ENCODE measurements at places on chromosomes 7 and 10.

GRCh38 chr10:43355749-43356371 lies 15.6 kb upstream of the FXYD4 start:
- DNase-seq, result no peak

DNA sequence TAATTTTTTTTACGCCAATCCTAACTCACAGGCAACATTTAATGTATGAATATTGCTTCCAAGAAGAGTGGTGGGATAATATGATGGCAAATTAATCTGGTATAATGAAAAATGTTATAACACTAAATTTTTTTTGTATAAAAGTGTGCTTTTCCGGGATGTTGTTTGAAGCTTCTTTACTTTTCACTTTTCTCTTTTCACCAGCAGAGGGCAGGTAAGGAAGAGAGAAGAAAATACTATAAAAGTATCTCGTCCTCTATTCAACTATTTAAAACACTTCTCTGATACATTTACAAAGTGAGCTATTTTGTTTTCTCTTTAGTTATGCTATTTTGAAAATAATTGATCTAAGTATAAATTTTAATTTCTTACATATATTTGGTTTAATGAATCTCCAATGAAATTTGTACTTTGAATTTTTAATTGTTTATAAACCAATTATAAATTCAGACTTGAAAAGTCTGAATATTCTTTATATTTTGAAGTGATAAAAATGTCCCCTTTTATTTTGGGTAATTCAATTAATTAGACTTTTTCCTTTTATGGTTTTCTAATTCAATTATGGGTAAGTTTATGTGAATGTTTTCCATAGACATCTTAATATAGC lies 20.7 kb upstream of the CFTR start:
- no peak for DNase-seq

- DNase-seq, result peak; percentile 52
These were observed 10.5 kb upstream of the MTPAP start for GRCh38 chr10:30359373-30360206.

- DNase-seq, result no peak
These were observed 296.0 kb upstream of the KIAA1217 start for GRCh38 chr10:23912884-23913404.

DNA sequence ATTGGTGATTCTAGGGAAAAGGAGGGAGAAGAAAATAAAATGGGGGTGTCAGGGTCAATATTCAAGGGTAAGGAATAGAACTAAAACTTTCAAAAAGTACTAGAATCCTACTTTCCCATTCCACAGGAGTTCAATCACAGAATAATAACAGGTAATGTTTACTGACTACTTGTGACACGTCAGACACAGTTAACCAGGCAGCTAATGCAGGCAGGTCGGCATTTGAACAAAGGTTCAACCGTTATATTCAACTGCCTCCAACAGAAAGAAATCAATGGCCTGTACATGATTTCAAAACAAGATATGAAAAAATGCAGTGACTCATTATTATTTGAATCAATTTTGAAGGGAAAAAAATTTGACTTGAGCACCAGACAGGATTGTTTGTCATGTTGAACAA lies 3.1 kb downstream of the ASB15 start:
- DNase-seq, result no peak

DNA sequence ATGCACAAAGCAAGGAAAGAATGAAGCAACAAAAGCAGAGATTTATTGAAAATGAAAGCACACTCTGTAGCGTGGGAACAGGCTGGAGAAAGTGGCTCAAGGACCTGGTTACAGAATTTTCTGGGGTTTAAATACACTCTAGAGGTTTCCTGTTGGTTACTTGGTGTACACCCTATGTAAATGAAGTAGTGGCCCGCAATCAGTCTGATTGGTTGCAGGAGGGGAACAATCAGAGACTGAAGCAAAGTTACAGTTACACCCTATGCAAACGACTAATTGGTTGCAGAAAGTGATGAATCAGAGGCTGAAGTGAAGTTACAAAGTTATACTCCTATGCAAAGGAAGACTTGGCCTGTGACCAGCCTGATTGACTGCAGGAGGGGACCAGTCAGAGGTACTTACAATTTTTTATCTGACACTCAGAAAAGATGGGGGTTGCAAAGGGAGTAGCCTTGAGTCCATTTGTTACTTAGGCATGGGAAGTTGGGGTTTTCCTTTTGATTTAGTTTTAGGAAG lies 3.6 kb upstream of the MTPN start:
- peak; percentile 57 for DNase-seq

GRCh38 chr10:120931423-120931822 lies 80.3 kb downstream of the WDR11 start:
- no peak for DNase-seq

- DNase-seq, result no peak
These were observed 658.3 kb downstream of the SUGCT start for GRCh38 chr7:40793132-40793531.

- no peak for DNase-seq
These were observed 292.5 kb upstream of the ZNF32 start for GRCh38 chr10:43940898-43941837.

- no peak for DNase-seq
These were observed 58.0 kb downstream of the CREB5 start for GRCh38 chr7:28470344-28470743.

GRCh38 chr10:125018576-125019143 lies 76.7 kb downstream of the ZRANB1 start:
- no peak for DNase-seq

- DNase-seq, result no peak
These were observed 643.4 kb downstream of the DNAJB9 start for GRCh38 chr7:109213081-109213480.

- no peak for DNase-seq
These were observed 130.3 kb upstream of the POT1 start for GRCh38 chr7:125059861-125060456.

DNA sequence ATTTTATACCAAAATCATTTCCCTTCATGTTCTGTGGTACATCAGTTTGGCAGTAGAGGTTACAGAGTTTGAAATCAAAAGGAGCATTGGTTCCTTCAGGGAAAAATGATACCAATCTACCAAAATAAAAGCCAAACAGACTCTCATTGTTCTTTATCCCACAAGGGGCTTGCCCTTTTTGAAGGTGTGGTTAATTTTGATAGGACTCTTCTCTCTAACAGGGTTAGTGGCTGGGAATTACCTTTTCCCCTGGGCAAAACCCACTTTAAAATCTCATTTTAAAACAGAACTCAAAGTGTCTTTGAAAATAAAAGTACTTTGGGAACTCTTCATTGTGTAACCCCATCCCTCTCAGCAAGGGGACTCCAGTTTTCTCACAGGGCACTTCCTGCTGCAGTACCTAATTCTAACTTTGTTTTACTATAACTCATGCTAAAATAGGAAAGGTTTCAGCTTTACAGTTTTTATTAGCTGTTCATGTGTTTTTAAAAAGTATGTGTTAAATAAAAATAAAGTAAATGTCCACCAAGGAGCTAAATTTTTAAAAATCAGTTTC lies 30.6 kb downstream of the SMNDC1 start:
- DNase-seq, result no peak

DNA sequence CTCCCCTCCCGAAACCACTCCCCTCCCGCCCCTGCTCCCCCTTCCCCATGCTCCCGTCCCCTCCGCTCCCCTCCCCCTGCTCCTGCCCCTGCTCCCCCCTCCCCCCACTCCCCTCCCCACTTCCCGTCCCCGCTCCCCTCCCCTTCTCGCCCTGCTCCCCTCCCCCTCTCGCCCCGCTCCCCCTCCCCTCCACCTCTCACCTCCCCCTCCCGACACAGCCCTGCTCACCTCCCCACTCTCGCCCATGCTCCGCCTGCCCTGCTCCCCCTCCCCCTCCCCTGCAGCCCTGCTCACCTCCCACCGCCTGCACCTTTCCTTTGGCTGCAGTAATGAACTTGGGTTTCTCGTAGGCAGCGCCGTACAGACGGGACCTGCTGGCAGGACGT lies 49.9 kb upstream of the NKX6-2 start:
- DNase-seq, result no peak

DNA sequence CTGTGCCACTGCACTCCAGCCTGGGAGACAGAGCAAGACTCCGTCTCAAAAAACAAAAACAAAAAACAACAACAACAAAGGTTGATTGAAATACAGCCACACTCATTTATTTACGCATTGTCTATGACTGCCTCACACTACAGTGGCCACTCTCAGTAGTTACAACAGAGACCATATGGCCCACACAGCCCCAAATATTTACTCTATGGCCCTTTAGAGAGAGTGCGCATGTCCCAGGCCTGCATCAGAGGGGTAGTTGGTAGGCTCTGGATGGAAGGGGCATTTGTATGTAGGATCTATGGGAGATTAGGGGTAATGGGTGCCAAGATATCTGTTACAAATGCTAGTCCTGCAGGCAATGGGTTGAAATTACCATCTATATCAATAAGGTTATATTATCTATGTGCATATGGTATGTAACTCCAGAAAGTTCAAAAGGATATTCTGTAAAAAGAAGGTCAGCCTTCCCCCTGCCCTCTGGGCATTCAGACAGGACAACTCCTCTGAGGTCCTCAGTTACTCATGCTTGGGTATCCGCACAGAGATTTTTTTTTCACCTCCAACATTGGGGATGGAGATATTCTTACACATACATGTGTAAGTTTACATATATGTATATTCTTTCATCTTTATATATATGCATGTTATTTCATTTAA lies 56.3 kb downstream of the DENND2A start:
- DNase-seq, result no peak

DNA sequence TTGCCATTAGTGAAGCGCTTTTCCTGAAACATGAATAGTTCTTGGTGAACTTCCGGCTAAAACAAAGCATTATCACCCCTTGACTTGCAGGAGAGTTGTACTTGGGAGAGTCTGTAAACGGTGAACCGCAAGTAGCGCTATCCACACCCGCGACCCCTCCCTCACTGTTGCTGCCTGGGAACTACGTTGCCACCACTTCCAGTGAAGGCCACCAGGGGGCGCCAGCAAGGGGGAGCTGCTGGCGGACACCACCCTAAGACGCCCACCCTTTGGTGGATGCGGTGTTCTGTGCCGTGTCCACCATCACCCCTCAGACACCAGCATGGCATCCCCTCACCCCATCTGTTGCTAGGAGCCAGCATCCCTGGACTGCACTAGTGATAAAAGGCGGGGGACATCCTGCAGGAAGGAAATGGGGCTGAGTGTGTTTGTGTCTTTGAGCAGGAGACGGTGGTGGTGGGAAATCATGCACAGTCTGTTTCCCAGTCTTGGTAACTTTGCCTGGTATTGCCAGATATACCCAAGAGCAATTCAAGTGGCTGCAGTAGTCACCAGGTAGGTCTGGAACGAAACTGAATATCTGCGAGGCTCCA lies 298.2 kb downstream of the FRMD4A start:
- DNase-seq, result peak; percentile 34

GRCh38 chr10:32943395-32943794 lies 14.6 kb downstream of the ITGB1 start:
- no peak for DNase-seq

- no peak for DNase-seq
These were observed 56.1 kb downstream of the TWIST1 start for GRCh38 chr7:19061331-19061730.

GRCh38 chr10:115030483-115031200 lies 62.5 kb upstream of the ATRNL1 start:
- DNase-seq, result no peak

DNA sequence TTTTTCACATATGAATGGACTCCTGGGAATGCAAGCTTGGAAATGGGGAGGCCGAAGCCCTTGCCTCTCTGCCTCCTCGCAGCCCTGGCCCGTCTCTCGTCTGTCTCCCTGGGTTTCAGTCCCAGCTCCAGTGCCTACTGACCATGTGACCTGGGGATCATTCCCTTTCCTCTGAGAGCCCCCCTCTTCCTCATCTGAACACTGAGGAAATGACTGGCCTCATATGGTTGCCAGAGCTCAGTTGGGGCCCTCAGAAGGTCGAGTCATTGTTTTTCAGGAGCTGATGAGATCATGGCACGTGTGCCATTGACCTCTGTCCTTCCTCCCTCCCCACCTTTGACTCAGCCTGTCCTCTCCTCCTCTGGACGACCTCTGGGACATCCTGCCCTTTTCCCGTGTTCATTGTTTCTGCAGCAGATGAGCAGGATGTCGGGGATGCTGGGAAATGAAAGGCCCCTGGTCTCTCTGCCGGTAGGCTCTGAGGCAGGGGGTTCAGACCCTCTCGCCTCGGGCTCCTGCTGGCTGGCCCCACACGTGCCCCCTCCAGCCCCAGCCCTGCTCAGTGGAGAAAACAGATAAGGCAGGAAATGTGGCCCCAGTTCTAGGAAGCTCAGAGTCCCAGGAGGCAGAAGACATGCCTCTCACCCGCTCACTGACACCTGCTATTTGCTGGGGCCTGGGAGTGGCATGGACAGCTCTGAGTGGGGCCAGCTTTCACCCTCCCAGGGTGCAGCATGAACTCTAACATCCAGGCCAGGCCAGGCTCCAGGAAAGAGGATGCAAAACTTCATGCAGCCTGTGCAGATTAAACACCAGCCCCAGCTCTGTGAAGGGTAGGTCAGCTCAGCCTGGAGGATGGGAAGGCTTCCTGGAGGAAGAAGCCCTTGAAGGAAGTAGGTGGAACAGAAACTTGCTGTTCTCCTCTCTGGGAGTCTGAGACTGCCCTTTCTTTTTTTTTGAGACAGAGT lies 8.3 kb upstream of the PPP1R35 start:
- DNase-seq, result no peak

GRCh38 chr10:1382711-1383110 lies 326.5 kb downstream of the WDR37 start:
- no peak for DNase-seq

DNA sequence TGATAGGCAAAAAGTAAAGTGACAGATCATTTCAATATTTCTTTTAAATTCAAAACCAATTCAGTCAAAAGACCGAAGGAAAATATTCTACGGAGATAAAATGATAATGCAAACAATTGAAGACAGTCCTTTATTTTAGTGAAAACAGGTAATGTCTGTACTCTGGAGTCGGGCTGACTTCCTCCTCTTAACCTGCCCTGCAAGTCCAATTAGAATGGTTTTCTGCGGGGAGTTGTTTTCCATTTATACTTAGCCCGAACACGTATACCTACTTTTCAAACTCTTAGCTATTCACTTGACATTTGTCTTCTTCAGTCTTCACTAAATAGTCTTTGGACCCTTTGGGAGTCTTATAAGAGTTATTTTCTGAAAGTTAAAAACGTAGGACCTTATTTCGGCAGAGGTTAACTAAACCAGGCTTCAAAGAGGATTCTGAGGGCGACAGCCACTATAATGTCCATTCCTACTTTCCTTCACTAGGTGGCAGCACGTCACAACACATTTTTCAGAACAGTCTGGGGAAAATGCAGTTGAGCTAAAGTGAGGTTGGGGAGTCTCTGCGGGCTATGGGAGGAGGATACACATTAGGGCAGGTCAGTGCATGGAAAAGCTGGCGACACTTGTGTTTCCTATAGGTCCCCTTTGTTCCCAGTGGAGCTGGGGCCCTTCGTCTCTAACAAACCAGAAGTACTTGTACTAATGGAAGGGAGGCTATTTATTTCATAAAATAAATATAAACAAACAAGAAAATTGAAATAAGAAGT lies 472.0 kb downstream of the KCNMA1 start:
- peak; percentile 19 for DNase-seq

GRCh38 chr7:84177758-84178412 lies 16.7 kb downstream of the SEMA3A start:
- no peak for DNase-seq

- DNase-seq, result no peak
These were observed 34.8 kb upstream of the PURB start for GRCh38 chr7:44920119-44920518.

- no peak for DNase-seq
These were observed 124.5 kb upstream of the KCTD7 start for GRCh38 chr7:66504131-66504530.

Data from T-cell (primary cell).